ENCODE measurements at places on chromosomes 3 and 15. TPM values are rescaled to one million over a fixed set of nuclear protein-coding genes. Genes with fewer than 3 reads are reported as not detected.

DNA sequence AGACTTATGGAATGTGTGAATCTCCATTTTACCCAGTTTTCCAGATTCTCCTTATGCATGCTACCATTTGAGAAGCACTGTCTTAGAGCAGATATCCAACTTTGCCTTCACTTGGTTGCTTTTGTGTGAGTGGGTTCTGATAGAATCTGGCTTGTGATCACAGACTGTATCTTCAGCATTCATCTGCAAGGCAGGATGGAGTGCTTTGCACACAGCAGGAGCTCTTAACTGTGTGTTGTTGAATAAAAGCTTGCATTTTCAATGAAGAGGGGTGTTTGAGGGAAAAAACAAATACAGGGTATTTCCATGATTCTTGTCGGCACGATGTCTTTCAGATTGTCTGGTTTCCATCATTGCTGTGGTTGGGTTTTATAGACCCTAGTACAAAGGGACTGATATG, 24.4 kb downstream of the IL1RAP start:
- no peak overlapping the region for H3K4me3 ChIP-seq
- peak; percentile 53 for DNase-seq
- H3K27me3 ChIP-seq: no peaks in the 10 kb centered on the region

GRCh38 chr3:123373474-123373987, 75.4 kb downstream of the ADCY5 start:
- peak; percentile 55 for DNase-seq
- H3K36me3 ChIP-seq: no peaks in the 10 kb centered on the region
- no peaks in the 10 kb centered on the region for H3K27me3 ChIP-seq
- no peaks in the 10 kb centered on the region for H3K4me1 ChIP-seq

DNA sequence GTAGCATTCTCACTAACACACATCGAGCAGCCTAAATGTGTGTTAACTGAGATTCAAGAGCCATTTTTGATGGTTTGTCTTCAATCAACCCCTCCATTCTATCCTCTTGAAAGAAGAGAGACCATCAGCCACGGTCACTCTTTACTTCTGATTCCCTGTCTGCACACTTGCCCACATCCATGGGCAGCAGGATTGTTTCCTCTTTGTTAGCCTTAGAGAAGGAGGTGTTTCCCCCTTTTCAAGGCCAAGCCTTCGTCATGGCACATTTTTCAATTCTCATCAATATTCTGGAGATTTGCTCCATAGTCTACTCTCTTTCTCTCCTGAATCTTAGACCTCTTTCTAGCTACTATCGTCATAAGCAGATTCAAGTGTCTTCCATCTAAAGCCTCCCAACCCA, 522.4 kb upstream of the NAALADL2 start:
- H3K27me3 ChIP-seq: no peaks in the 10 kb centered on the region
- H3K4me1 ChIP-seq: no peaks in the 10 kb centered on the region
- no peak overlapping the region for H3K4me3 ChIP-seq
- no peaks in the 10 kb centered on the region for H3K36me3 ChIP-seq

GOLGA6L9 gene
- 11.4 TPM for total RNA-seq

DUOX2 gene
- total RNA-seq: 0.13 TPM

EPB42 gene
- not detected for total RNA-seq

Measured in endodermal cell (in vitro differentiated cells).